ENCODE measurements at places on chromosomes 1 and 21.

GRCh38 chr1:181208083-181208482 lies 119.6 kb downstream of the IER5 start:
- DNase-seq, result no peak

DNA sequence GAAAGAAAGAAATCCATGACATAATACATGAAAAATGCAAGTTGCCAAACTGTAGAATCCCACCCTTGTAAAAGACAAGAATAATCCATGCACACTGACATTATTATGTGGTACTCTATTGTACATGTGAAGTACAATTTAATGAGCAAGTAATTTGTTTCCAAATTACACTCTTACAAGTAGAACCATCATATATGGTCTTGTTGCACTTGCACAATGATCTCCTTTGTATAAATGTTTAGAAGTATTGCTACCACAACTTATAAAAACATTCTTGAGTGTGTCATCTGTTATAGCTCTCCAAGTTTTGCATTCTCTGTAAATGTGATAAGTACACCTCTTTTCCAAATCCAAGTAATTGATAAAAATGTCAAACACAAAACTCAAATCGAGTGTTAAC lies 29.1 kb upstream of the ZNF281 start:
- DNase-seq, result no peak

GRCh38 chr1:211037095-211037494 lies 96.9 kb downstream of the KCNH1 start:
- no peak for DNase-seq

DNA sequence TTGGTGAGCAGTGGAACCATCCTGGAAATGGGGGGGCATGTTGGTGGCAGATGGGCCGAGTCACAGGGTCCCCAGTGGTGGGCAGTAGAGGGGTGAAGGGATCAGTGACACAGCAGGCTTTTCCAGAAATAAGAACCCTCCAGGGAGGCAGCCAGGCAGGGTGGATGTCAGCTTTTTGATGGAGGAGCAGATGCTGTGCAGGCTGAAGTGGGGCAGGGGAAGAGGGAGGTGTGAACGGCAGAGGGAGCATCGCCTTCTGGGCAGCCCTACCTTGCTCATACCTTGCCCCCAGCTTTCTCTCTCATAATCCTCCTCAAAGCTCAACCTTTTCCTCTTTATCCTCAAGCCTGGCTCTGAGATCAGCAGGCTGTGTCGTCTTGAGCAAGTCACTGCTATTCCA lies 131.8 kb upstream of the IPO9 start:
- DNase-seq, result no peak

GRCh38 chr1:166600574-166600973 lies 238.7 kb upstream of the POGK start:
- no peak for DNase-seq

- no peak for DNase-seq
Measured at GRCh38 chr1:7489586-7489985, 281.5 kb upstream of the VAMP3 start.

- no peak for DNase-seq
Measured at GRCh38 chr1:213927846-213928245, 59.9 kb upstream of the PROX1 start.

GRCh38 chr1:226403201-226404034 lies 4.5 kb downstream of the PARP1 start:
- DNase-seq, result no peak

- DNase-seq, result no peak
Measured at GRCh38 chr1:245486775-245487470, 332.1 kb downstream of the KIF26B start.

DNA sequence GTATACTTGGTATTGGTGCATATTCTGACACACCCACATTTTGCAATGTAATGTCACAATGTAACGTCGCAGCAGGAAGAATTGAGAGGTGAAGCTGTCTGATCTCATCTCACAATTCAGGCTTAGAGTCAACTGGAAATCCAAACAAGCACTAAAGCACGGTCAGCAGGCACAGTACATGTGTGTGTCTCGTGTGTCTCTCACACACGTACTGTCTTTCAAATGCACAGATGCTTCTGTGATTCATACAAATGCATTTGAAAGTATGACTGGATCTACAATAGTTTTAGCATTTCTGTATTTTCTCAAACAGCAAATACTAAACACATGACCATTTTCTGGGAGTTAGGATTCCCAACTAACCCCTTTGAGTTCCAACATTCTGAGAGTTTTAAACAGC lies 26.9 kb downstream of the LBR start:
- no peak for DNase-seq

- DNase-seq, result no peak
Measured at GRCh38 chr1:84166797-84167196, 22.7 kb downstream of the PRKACB start.

DNA sequence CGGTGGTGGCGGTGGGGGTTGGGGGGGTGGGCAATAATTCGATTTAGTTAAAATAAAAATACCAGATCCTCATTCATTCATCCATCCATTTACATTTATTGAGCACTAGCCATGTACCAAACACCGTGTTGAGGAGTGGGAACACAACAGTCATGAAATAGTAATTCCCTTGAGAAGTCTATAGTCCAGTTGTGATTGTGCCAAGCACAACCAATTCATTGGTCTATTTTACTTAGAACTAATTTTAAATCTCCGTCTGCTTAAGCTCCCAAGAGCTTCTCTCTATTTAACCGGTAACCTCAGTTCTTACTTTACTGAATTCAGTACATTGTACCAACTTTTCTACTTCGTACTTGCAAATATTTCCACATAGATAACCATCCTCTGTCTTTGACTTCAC lies 38.4 kb downstream of the WARS2 start:
- no peak for DNase-seq

DNA sequence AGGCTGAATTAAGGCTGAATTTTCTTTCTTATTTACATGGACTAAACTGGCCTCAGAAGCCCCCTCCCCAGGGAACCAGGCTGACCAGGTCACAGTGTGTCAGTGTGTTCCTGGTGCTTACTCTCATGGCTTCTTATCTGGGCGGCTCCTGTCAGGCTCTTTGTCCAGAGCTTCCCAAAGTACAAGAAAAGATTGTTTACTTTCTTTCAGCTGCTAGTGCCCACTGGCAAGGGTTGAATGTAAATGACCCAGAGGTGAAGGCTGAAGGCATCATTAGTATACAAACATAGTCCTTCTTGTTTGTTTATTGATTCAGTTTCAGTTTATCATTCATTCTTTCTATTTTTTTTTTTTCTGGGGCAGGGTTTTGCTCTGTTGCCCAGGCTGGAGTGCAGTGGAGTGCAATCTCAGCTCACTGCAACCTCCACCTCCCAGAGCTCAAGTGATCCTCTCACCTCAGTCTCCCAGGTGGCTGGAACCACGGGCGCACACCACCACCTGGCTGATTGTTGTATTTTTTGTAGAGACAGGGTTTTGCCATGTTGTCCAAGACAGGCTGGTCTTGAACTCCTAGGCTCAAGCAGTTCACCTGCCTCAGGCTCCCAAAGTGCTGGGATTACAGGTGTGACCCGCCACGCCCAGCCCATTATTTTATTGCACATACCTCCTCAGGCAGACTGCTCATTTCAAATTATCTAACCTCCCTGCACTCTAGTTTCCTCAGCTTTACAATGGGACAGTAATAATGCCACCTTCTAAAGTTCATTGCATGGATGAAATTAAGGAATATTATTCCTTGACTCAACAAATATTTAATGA lies 9.8 kb upstream of the KDM4A start:
- DNase-seq, result no peak

DNA sequence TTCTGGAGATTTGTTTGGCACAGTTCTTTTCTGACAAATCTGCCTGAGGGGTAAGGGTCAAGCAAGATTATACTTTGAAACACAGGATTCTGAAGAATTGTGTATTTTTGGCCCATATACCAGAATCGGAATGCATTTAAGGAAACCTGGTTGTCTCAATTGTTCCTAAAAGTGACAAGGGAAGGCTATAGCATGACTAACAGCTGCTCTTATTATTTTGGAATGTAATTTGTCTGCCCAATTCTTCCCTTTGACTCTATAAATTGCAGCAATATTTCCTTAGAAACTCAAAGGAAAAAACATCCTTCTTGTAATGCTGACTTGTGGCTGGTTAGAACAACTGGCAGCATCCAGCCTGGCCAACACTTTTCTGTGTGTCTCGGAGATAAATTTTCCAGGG lies 15.8 kb upstream of the VCAM1 start:
- DNase-seq, result no peak

Data from heart right ventricle (tissue), 16 donors.